Brain pericyte (primary cell): ENCODE measurements at places on chromosomes 11 and 22.

- no peak for DNase-seq
Observed at GRCh38 chr22:27749597-27750225, 51.8 kb downstream of the MN1 start.

- no peak for DNase-seq
Observed at GRCh38 chr22:25027959-25028840, 75.7 kb downstream of the KIAA1671 start.

GRCh38 chr11:9821008-9821752 is 157.3 kb downstream of the SWAP70 start:
- peak; percentile 68 for DNase-seq

- no peak for DNase-seq
Observed at GRCh38 chr11:17812091-17812864, 77.7 kb downstream of the KCNC1 start.

DNA sequence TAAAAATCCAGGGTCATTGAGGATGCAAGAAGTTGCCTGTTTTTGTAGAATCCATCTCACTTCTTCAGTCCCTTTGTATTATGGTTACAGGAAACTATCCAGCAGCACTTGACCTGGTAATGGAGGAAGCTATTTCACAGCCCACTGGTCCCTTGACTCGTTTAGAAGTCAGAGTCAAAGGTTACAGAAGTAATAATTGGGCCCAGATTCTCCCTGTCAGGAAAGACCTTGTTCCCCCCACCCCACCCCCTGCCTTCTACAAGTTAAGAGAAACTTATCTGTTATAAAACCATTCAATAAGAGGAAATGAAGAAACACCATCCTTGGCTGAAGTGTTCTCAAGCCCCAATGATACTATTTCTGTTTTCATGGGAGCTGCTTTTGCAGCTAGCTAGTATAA is 65.8 kb downstream of the CSTPP1 start:
- DNase-seq = no peak

GRCh38 chr11:35525501-35526175 is at the start of gene PAMR1:
Gene PAMR1, minus strand, starts transcription at chr11:35525616. Its CDS starts 31 bp downstream, at chr11:35525585.
- DNase-seq = no peak

DNA sequence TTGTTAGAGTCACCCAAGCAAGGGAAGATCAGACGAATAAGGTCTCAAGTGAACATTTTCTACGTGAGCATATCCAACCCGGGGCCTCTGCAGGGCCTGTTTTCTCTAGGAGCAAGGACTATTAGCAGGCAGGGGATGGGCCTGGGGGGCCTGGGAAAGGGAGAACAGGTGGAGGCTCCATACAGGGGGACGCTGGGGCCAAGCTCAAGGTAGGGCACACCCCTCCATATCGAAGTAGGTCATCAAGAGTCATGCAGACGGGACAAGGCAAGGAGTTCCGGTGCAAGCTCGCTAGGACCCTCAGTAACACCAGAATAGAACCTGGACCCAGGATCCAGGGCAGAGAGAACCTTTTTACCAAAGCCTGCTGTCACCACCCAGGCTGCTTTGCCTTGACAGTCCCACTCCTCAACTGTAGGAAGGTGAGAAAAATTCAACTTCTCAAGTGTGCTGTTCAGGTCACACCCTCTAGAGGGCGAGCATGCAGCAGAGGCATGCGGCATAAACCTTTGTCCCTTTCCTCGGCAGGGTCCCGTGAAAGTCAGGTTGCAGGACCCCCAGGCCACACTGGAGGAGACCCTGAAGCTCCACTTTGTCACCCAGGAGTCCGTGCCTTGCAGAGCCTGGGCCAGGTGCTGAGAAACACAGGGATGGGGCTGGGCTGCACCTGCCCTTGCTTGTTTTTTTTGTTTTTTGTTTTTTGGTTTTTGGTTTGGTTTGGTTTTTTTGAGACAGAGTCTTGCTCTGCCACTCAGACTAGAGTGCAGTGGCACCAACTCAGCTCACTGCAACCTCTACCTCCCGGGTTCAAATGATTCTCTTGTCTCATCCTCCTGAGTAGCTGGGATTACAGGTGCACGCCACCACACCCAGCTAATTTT is 8.6 kb upstream of the APOBEC3B start:
- DNase-seq = no peak

GRCh38 chr11:62728171-62728988 is at the start of gene TTC9C:
Gene TTC9C, plus strand, starts transcription at chr11:62728486. Its CDS starts 363 bp downstream, at chr11:62728849.
- no peak for DNase-seq

DNA sequence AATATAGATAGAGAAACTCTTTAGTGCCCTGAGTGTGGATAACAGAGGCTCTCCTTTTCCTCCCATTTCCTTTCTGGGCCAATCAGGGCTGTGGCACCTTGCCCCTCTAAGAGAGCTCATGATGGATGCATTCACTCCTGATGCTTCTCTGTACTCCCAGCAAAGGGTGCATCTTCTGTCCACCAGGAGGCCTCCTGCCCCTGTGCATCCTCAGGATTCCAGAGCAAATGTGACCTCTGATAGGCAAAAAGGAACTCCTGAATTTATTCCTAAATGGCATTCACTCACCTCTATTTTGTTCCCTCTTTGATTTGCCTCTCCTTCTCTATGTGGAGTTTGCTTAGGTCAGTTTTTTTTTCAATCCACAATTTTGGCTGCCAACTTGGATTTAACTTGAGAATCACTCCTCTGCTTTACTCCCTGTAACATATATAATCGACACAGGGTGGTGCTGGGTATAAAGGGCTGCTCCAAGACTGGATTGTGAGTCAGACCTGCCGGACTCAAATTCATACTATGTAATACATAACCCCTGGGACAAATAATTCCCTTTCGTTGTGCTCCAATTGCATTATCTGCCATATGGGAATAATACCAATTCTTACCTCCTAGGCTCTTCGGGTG is 1.1 kb upstream of the MRGPRX4 start:
- no peak for DNase-seq

DNA sequence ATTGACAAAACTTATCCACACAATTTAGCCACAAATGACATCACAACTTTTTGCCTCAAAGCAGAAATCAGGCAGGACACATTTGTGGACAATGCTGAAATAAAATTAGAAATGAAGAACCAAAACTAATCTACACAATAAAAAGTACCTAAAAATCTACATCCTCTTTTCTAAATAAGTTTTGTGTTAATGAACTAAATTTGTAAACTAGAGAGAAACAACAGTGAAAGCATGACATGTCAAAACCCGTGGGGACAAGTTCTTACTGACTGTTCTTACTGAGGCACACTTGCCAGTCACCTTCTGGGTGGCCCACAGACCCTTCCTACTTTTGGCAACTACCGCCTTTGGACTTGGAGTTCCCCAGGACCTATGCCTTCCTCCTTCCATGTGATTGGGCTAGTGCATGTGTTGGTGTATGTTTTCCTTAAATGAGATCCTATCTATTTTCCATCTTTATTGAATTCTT is 60.7 kb upstream of the MUC15 start:
- no peak for DNase-seq

DNA sequence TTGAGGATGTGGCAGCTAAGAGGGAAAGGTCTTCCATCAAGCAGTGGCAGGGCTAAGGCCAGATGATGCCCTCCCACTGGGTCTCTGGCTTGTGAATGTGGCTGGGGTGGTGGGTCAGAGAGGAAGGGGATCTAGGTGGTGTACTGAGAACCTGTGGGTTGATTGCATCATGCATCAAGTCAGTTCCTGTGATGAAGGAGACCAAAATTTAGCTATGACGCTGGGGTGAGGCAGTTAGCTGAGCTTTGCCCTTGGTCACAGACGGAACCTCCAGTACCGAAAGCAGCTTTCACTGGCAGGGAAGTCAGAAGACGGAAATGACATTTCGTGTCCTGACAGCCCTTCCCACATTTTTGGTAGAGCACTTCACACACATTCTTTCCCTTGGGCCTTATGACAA is 20.7 kb downstream of the ATG16L2 start:
- no peak for DNase-seq

DNA sequence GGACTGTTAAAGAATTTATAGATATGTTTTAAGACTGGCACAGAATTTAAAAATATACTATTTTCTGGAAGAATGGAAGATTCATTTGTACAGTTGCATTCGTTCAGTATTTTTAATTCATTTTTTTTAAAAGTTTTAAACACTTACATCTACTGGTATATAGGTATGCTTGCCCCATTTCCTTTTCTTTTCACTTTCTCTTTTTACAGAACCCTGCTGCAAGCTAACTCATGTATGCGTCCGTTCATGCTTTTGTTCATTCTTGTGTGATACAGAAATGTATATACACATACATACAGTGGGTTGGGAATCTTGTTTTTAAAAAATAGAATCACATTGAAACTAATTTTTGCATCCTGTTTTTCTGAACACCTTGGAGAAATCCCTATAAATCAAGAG is 31.0 kb downstream of the PACS1 start:
- no peak for DNase-seq

DNA sequence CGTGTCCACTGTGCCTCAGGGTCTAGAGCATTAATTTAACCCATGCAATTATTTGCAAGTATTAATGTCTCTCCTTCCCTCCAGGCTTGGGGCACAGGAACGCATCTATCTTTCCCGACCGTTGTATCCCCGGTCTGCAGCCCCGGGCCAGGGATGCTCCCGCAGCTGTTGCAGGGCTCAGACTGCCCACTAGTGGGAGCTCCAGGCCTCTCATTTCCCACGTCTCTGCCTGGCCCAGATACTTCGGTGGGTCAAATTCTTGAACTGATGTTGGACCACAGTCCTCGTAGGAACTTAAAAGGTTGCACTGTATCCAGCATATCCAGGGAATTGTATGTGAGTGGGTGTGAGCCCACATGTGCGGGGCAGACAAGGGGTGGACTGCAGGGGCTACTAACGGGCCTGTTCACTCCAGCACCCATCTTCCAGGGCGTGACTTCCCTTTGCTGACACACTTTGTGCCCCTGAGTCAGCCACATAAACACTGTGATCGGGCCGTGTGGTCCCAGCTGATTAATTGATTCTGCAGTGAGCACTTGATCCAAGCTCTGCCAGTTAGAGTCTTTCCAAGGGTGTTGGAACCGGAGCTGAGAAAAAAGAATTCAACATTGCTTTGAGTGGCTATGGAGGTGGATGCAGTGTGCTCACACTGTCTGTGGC is 451.3 kb downstream of the TBC1D22A start:
- DNase-seq = no peak

- no peak for DNase-seq
Observed at GRCh38 chr11:77725433-77725832, 87.8 kb upstream of the CLNS1A start.

- DNase-seq = no peak
Observed at GRCh38 chr22:44438056-44438455, 60.0 kb downstream of the RTL6 start.

DNA sequence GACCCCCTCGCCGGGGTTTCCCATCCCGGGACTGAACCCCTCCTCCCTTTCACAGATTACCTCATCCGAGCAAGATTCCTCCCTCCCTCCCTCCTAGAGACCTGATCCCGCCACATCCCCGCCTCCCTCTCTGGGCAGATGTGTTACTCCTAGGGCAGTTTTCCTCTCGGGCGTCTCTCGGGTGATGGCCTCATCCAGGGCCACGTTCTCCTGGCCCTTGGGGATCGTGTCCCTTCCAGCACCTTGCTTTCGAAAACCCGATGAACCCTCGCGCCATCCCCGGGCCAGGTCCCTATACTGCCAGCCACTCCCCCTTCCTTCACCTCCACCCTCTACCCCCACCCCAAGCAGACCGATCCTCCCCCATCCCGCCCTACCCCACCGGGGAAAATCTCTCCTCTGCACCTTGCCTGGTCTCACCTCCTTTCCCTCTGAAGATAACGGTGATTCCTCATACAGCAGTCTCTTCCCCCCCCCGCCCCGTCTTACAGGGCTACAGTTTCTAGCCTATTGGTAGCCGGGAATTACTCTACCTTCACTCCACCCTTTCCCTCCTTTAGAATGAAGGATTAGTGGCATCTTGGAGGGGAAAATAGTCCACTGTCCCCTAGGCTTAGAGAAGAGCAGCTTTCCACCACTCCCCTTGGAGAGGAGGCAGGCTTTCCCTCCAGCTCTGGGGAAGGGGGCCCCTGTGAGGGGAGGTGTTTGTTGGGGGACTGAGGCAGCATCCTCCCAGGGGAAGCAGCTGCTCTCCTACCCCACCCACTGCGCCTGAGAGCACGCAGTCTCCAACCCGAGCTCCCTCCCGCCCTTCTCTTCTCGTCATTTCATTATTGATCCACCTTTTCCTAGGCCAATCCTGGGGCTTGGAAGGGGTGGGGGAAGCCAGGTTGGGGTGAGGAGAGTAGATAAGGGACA is 1.2 kb downstream of the KMT2A start:
- DNase-seq = no peak

DNA sequence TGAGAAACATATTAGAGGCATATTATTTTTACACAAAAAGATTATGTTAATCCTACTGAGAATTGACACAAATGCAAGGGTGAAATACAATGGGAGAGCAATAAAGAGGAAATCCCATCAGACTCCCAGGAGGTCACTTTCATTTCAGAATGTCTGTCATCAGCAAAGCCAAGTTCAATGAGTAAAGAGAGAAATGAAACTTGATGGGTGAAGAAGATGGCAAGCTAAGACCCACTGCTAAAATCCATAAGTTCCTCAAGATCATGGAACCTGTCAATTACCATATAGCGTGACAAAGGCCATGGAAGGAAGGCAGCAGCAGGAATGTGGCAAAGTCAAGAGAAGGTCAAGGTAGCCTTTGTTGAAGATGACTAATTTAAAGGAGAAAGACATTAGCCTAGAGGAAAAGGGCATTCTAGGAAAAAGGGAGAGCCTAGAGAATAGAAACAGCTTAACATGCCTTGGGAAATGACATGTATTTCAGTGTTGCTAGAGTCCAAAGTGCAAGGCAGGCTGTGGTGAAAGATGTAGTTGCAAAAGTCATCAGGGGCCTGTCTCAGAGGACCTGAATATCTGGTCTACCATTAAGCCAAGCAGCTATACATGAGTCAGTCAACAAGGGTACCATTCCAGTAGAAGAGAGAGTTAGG is 43.1 kb downstream of the FAM168A start:
- no peak for DNase-seq

DNA sequence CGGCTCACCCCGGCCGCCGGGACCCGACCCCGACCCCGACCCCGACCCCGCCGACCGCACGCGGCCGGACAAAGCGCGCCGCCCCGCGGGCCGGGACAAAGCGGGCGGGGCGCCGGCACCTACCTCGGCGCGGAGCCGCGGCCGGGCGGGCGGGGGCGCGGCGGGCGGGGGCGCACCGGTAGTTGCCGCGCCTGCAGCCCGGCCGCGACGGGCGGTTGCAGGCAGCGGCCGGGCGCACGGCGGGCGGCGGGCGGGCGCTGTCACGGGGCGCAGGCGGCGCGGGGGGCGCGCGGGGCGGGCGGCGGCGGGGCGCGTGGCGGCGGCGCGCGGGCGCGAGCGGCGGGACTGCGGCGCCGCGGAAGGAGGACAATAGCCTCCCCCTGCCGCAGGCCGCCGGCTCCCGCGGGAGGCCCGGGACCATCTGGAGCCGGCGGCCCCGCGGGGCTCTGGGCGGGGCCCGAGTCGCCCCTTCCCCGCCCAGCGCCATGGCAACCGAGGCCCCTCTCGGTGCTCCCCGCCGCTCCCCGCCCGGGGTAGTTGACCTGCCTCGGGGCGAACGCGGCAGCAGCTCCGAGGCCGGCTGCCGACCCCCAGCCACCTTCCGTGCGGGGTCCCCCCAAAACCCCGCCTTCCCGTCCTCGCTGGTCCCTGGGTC is 851 bp downstream of the SPTBN2 start:
- DNase-seq = no peak
